ENCODE measurements at places on chromosomes 4 and X. TPM values are rescaled to one million over a fixed set of nuclear protein-coding genes. Genes with fewer than 3 reads are reported as not detected.

DNA sequence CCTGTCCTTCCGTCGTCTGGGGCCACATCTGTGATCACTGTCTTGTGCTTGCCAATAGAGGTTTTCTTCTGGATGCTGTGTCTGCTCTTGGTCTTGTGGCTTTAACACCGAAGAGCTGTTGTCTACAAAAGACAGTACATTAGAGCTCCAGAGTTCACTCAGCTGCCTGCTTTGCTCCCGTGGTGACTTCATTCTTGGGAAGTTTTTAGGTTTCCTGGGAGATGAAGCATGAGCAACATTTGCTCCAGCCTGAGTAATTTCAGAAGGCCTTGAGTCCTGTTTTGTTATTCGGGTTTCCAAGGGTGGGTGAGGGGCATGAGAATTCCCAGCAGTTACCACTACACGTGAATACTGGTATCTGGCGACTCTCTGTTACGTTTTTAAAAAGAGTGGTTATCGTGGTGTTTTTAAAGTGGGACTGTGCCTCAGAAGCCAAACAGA lies 189.2 kb downstream of the SHROOM3 start:
- DNase-seq: no peak
- H3K4me3 ChIP-seq: no peak overlapping the region
- H3K27me3 ChIP-seq: no peaks in the 10 kb centered on the region
- no peaks in the 10 kb centered on the region for H3K4me1 ChIP-seq
- H3K27ac ChIP-seq: no peak overlapping the region

- no peaks in the 10 kb centered on the region for H3K4me1 ChIP-seq
- H3K27ac ChIP-seq: no peak overlapping the region
- no peaks in the 10 kb centered on the region for H3K27me3 ChIP-seq
- H3K4me3 ChIP-seq: no peak overlapping the region
- no peak for DNase-seq
Observed at GRCh38 chrX:15977644-15978043, 123.0 kb upstream of the AP1S2 start.

DNA sequence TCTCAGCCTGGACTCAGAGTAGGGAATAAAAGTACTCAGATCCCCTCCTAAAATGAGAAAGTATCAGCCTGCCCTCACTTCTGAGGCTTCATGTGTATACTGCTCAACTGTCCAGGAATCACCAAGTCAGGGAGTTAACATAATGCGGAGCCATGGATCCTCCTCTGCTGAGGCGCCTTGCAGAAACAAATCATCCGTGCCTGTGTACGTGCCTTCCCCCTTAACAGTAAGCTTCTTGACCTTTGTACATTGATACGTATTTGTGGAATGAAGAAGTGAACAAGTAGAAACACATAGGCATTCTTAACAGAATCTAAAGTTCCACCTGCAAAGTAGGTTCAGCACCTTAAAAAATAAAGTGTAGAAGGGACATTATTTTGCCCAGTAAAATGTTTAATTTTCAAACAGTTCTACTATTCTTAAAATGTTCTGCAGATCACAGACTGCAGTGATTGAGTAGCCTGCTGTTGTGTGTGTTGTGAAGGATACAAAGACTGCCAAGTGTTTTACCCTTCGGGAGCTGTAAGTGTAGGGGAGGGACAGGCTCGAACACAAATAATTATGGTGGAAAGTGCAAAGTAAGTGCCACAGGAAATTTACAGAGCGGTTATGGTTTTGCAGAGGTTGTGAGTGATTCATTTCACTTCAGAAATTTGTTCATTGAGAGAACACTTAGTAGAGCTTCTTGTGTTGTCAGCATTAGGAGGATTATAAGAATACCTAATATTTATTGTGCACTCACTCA lies 61.9 kb downstream of the ARHGAP10 start:
- no peak overlapping the region for H3K27ac ChIP-seq
- no peaks in the 10 kb centered on the region for H3K36me3 ChIP-seq
- no peaks in the 10 kb centered on the region for H3K27me3 ChIP-seq
- no peaks in the 10 kb centered on the region for H3K4me1 ChIP-seq
- DNase-seq: no peak

- H3K36me3 ChIP-seq: no peaks in the 10 kb centered on the region
- H3K27ac ChIP-seq: no peak overlapping the region
- H3K4me3 ChIP-seq: no peak overlapping the region
- no peaks in the 10 kb centered on the region for H3K27me3 ChIP-seq
- no peaks in the 10 kb centered on the region for H3K4me1 ChIP-seq
- no peak for DNase-seq
Observed at GRCh38 chr4:186029571-186030398, 39.2 kb upstream of the TLR3 start.

DNA sequence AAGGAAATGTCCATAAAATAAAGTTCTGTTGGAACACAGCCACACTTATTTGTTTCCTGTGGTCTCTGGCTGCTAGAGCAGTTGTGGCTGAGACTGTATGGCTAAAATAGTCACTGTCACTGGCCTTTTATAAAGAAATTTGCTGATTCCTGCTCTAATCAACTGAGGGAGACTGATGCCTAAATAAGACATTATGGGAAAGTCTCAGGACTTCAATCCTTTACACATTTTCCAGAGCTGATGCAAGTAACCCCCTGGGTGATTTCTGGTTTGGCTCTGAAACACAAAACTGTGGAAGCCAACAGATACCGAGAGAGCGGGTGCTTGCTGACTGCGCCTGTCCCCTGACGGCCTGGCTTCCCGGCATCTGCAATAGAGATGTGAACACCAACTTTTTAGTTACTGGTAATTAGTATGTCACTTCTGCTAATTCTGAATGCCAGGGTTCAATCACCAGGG lies 64.0 kb downstream of the POLR2B start:
- no peak overlapping the region for H3K27ac ChIP-seq
- no peak for DNase-seq
- no peaks in the 10 kb centered on the region for H3K27me3 ChIP-seq
- no peak overlapping the region for H3K4me3 ChIP-seq
- H3K4me1 ChIP-seq: no peaks in the 10 kb centered on the region

- no peaks in the 10 kb centered on the region for H3K36me3 ChIP-seq
- no peak for DNase-seq
- H3K27me3 ChIP-seq: no peaks in the 10 kb centered on the region
- H3K4me3 ChIP-seq: no peak overlapping the region
Observed at GRCh38 chr4:177974461-177974860, 532.2 kb upstream of the AGA start.

- H3K4me1 ChIP-seq: peaks cover 38% of the 10 kb centered on the region
- DNase-seq: no peak
- H3K4me3 ChIP-seq: no peak overlapping the region
- H3K36me3 ChIP-seq: no peaks in the 10 kb centered on the region
- no peak overlapping the region for H3K27ac ChIP-seq
- no peaks in the 10 kb centered on the region for H3K27me3 ChIP-seq
Observed at GRCh38 chrX:97471071-97471470, 587.4 kb downstream of the RPA4 start.

GRCh38 chr4:182640932-182641331 lies 276.3 kb downstream of the DCTD start:
- no peaks in the 10 kb centered on the region for H3K36me3 ChIP-seq
- no peak overlapping the region for H3K27ac ChIP-seq

DNA sequence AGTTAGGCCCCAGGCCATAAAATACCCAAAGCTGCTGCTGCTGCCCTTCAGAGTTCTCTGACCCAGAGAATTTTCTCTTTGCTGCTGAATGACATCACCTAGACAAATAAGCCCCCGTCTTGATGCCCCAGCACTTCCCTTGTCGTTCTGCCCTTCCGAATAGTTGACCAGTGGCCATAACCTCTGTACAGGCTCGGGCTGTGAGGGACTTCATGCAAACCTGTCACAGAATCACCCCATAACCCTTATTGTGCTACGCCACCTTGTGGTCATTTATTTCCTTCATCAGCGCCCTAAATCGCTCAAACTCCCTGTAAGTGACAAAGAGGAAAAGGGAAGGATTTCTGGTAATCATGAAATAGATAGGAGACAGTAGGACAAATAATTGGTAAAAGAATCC lies 18.8 kb downstream of the SPACA5 start:
- DNase-seq: peak; percentile 86
- no peak overlapping the region for H3K4me3 ChIP-seq
- H3K27me3 ChIP-seq: no peaks in the 10 kb centered on the region
- H3K4me1 ChIP-seq: peaks cover 6% of the 10 kb centered on the region

- H3K36me3 ChIP-seq: no peaks in the 10 kb centered on the region
- no peak for DNase-seq
- no peak overlapping the region for H3K4me3 ChIP-seq
- peaks cover 4% of the 10 kb centered on the region for H3K4me1 ChIP-seq
- no peaks in the 10 kb centered on the region for H3K27me3 ChIP-seq
Observed at GRCh38 chr4:40546969-40547788, 82.5 kb downstream of the RBM47 start.

- no peak overlapping the region for H3K27ac ChIP-seq
- H3K27me3 ChIP-seq: no peaks in the 10 kb centered on the region
- no peak for DNase-seq
- no peaks in the 10 kb centered on the region for H3K36me3 ChIP-seq
- no peaks in the 10 kb centered on the region for H3K4me1 ChIP-seq
Observed at GRCh38 chrX:39731330-39731667, 366.5 kb downstream of the BCOR start.

The SPINK2 gene
- not detected for total RNA-seq

The PPARGC1A gene
- 0.14 TPM for total RNA-seq

The CPXCR1 gene
- total RNA-seq: not detected

The GYPA gene
- not detected for total RNA-seq

The PCSK1N gene
- not detected for total RNA-seq

Data from Karpas-422 (cell line).